C1 segment of cervical spinal cord (tissue), 14 donors: ENCODE measurements at places on chromosomes 7 and 10.

GRCh38 chr7:491958-492713, 27.5 kb downstream of the PDGFA start:
- no peak for DNase-seq

GRCh38 chr7:152145853-152146466, 120.5 kb downstream of the GALNT11 start:
- no peak for DNase-seq

GRCh38 chr10:63266391-63267316, 133.5 kb downstream of the NRBF2 start:
- no peak for DNase-seq

DNA sequence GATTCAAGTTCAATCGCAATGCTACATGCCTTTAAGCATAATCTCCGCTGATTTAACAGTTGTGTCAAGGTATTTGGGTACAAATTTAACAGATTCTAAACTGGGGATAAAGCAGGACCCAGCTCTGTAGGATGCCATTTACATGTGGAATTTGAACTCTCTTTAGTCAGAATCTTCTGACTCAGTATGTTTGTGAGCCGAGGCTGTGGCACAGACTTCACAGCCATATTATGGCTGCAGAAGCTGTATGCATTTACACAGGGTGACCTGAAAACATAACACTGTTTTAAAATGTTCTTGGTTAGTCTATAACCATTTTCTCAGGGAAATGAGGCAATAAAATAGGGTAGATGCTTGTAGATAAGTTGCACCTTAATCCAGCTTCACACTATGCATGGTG, 8.7 kb downstream of the PDLIM1 start:
- DNase-seq, result no peak

DNA sequence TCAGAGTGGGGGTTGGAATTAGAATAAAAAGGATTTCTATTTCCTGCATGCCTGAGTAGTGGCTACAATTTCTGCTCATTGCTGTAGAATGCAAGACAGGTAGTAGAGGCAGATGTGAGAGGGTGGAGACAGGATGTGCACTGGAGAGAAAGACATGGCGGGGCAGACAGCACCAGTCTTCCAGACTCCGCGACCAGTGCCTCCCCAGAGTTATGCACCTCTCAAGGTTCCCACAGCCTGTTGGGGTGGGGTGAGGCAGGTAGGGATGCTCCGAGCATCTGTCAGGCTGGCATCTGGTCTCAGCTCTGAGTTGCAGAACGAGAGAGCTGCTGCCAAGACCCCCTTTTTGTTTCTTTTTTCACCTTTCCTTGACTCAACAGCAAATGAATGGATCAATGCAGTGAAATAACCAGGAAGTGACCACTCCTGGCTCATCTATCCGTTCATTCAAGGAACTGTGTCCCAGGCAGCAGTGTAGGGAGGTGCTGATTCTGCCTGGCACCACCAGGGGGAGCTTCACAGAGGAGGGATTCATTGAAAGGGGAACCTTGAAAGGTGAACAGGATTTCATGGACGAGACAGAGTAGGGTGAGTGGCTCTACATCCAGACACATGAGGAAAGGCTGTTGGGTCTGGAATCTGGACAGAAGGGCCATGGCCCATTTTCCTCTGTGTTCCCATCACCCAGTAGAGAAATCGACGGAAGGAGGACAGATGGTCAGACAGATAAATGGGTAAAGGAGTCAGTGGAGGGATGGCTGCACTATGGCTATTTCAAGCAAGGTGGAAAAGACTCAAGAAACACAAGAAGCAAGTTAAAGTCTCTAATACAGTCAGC, 17.2 kb upstream of the SLC18A3 start:
- no peak for DNase-seq

DNA sequence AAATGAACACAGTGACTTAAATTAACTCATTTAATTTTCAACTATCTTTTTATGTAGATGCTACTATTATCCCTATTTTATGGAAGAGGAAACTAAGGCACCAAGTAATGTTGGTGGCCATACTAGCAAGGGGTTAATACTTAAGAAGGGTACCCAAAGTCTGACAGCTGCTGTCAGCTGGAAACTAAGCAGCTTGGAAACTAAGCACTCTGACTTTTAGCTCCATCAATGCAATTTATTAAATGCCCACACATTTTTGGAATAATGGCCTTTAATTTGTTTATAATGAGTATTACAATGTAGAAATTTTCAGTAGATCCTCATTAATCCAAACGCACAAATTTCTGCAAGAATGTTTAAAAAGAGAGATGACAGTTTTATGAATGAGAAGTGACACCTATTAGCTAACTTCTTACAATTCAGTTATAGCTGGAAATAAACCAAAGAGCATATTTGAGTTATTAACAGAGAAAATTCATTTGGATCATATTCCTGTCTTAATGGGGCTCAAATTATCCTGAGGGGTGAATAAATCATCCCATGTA, 483.1 kb upstream of the MBL2 start:
- no peak for DNase-seq
